ENCODE measurements at places on chromosomes 5 and 9.

DNA sequence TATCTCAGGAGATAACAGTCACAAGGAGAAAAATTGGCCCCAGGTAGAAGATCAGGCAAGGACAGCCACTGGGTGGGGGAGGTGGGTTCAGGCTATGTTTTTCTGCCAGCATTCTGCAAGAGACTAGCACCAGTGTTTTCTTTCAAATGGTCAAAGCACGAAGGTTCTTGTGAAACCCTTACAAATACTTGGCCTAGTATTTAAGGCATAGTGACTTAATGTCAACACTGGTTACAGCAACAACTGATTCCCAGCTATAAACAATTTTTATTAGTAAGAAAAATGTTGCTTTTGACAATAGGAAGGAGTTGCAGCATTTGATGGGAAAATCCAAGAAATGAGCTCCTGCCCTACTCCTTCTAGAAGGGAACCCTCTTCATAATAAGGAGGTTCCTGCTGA is 349.6 kb downstream of the SLIT3 start:
- no peak for DNase-seq

DNA sequence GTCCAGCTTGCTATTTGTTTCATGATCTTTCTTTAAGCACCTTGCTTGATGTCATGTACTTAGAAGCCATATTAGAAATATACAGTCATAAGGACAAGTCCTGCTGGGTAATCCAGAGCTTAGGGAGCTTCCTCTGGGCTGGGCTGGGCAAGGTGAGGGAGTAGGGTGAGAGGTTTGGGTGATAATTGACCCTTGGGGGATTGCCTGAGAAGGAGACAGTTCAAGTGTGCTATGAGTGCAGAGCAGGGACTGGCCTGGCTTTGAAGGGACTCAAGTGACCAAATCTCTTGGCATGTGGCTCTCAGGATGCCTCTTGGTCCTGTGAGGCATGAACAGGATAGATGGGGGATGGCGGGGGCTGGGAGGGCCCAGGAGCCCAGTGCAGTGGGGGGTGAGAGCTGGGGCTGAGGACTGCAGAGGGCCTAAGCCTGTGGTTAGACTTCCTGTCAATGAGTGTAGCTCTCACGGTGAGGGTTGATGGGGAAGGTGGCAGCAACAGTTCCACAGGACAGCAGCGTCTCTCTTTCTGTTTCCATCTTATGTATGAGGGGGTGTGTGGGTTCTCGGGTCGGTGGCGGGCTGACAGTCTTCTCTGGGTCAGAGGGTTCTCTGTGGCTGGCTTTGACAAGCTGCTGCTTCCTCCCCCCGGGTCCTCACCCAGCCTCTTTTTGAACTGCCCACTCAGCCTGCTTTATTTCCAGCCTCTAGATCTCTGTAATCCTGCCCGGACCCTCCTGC is 53.5 kb downstream of the RGS3 start:
- peak; percentile 51 for DNase-seq

GRCh38 chr9:34777666-34778065 is 67.7 kb upstream of the CCL21 start:
- DNase-seq: no peak

- DNase-seq: no peak
Observed at GRCh38 chr9:137441935-137442321, 771 bp upstream of the ENTPD8 start.

- no peak for DNase-seq
Observed at GRCh38 chr5:170821257-170821800, 37.8 kb downstream of the GABRP start.

- no peak for DNase-seq
Observed at GRCh38 chr5:179274321-179275315, 70.6 kb downstream of the ADAMTS2 start.

- no peak for DNase-seq
Observed at GRCh38 chr5:127801751-127802476, 98.7 kb downstream of the CCDC192 start.

GRCh38 chr9:88628811-88629210 is 93.8 kb downstream of the NXNL2 start:
- no peak for DNase-seq

GRCh38 chr9:120935383-120935857 is 8.8 kb upstream of the TRAF1 start:
- DNase-seq: peak; percentile 8

DNA sequence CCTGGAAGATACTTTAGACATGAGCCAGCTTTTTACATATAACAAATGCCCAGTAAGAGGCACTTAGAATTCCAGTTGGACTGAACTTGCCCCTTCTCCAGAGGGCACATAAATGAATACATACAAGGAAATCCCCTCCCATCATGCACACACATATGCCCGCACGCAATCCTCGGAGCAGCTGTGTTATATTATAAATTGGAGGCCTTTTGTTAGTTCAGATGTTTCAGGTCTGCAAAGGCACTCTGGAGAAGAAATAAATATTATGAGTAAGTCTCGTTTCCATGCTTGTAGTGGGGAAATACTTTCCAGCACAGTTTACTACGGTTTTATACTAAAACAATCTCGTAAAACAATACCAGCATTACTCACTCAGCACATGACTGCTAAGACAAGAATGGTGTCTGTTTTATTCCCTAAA is 17.6 kb upstream of the MUSK start:
- DNase-seq: no peak
